Cerebellar nuclear complex (tissue), 1 donor: ENCODE measurements at places on chromosomes 2 and 18.

DNA sequence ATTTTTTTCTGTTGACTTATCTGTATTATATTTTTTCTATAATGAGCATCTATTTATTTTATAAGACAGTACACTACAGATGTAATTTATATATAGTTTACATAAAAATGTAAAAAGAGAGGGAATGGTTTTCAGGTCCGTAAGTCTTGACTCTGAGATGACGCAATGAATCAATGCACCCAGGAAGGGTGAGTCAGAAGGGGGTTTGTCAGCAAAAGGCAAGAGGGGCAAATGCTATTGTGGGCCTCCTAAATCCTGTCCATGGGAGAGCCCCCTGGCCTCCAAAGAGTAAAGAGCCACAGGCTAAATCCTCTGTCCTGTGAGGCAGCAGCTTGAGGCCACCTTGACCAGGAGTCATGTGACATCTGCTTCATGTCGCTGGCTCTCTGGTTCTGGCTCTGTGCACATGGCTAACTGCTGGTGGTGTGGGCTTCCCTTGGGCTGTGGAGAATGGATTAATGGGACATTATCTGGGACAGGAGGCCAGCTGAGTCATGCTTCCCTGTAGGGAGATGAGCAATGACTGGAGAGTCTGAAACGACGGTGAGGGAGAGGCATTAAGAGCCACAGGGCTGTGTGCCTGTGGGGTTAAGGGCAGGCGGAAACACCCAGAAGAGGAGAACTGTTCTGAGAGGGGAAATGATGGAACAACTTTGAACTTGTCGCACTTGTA, 22.8 kb upstream of the ASB18 start:
- DNase-seq: no peak

DNA sequence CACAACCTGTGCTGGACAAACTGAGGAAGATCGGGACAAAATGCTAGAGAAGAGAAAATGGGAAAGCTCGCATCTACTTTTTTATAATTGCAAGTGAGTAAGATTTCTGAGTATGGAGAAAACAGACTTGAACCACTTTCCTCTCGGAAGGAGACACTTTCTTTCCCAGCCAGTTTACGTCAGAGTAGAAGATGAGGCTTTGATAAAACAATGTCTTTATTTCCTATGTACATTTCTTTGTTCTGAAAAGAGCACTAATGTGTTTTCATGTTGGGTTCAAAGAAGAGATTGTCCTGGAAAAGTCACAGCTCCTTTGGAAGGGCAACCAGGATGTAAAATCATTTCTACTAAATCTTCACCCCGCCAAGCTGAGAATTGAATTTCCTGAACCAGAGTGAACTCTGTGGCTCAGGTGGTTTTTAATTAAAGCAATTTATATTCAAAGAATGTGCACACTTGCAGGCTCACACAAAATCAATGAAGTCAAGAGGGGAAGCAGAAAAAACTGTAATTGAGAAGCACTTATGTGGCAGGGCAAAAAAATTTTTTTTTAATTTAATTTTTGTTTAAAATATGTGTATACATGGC, 23.4 kb upstream of the ITGA6 start:
- no peak for DNase-seq

DNA sequence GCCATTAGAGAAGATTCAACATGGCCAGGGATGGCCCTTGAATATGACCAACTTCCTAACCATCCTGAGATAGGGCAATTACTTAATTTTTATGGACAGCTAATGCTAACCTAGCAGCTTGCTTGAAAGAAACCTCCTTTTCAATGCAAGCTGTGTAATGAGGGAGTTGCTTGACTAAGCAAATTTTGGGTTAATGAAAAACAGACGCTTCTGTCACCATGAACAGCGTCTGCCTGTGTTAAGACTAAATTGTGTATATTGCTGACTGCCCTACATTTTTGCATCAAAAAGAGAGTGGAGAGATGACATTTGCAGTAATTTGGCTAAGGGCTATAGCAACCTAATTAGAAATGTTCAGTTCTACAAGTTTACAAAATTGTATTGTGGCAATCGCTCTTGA, 319.2 kb upstream of the LRATD1 start:
- no peak for DNase-seq

GRCh38 chr2:26001743-26002351, 19.6 kb upstream of the KIF3C start:
- peak; percentile 82 for DNase-seq

DNA sequence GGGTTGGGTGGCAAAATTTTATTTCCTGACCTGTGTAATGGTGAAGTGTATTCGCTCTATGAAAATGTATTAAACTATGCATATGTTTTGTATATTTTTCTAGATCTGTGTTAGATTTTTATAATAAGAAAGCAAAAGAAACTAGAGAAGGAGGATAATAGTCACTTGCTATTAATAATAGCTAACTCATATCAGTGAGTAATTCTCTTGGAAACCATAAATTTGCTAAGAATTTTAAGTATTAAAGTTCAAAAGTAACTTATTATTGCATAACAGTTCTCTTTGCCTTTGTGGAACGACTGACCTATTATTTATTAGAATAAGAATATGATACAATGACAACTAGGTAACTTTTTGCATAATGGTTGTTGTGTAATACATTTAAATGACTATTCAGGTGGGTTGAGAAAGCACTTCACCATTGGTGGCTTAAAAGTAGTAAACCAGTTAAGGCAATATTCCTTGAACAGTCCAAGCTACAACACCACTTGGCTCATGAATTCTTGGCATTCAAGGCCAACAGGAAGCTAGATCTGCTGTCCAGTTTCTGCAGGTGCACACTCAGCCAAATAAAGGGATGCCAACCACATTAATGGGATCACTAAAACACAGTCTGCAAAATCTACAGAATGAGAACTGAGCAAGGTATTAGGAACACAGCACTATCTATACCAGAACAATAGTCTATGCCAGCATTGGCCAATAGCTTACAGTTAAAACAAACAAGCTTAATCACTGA, 921.3 kb downstream of the CPS1 start:
- DNase-seq: peak; percentile 84

DNA sequence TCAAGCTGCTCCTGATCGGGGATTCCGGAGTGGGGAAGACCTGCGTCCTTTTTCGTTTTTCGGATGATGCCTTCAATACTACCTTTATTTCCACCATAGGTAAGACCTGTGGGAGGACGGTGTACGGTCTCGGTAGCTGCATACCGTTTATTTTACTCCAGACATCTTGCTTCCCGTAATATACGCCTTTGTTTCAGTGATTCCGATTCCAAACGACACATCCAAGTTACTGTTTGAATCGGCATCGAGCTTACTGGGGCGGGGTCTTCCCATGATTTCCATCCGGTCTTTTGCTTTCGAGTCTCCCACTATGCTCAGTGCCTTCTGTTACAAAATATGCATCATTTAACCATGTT, 731 bp downstream of the RAB10 start:
- DNase-seq: no peak

DNA sequence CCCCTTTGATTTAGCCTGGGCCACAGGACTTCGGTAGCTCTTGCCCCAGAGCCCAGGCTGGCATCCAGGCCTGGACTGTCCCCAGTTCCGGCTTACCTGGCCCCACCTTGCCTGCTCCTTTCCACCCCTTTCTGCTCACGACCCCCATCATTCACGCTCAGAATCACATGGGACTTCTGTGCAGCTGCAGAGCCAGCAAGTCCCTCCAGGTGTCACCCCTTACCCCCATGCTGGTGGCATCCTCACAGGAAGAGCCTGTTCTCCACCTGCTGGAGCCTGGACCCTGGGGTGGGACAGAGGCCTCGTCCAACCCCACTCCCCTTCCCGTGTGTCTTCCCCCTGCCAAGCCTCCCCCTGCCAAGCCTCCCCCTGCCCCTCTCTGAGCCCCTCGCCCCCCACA, 7.9 kb upstream of the KCNIP3 start:
- no peak for DNase-seq

DNA sequence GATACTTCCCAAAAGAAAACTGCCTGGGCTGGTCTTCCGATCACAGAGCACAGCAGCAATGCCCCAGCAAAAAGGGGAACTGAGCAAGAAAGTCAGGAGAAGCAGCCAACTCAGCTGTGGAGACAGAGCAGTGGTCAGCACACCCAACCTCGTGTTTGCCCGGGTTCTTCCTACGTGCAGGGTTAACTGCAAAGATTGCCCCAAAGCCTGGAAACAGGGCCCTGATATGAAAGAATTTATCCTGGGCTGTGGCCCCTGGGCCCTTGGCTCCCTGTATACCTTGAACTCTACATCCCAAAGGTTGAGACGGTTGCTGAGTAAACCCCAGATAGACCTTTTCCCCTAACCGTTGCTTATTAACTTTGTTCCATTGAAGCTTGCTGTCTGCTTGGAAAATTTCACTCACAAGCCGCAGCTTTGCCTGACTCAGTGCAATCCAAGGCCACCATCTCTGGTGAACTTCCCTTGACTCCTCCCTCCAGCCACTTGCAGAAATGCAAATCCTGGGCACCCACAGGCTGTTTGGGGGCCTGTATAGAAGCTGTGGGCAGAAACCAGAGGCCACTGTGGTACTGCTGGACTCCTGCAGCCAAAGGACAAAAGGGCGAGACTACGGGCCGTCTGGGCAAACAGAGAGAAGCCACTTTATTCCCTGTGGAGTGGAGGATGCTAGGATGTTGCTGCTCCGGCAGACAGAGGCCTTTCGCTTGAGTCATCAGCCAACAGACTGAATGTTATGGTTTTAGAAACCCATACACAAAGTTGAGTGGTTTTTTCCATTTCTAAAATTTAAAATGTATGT, 18.2 kb downstream of the NRP2 start:
- DNase-seq: no peak

- no peak for DNase-seq
Measured at GRCh38 chr2:188032786-188033185, 258.9 kb upstream of the GULP1 start.

DNA sequence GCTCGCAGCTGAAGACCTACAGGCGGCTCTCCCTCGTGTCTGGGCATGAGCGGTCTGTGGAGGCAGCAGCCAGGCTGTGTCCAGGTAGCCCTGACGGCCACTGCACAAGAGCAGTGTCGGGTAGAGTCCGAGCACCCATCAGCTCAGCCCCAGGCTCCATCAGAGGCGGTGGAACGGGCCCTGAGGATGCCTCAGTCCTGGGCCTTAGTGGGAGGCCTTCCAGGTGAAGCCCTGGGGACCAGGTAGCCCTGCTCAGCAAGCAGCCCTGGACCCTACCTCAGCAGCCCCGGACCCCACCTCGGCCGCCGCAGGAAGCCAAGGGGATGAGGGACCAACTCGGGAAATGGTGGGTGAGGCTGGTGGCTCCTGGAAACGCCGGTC, 21.3 kb upstream of the KLF11 start:
- DNase-seq: no peak

DNA sequence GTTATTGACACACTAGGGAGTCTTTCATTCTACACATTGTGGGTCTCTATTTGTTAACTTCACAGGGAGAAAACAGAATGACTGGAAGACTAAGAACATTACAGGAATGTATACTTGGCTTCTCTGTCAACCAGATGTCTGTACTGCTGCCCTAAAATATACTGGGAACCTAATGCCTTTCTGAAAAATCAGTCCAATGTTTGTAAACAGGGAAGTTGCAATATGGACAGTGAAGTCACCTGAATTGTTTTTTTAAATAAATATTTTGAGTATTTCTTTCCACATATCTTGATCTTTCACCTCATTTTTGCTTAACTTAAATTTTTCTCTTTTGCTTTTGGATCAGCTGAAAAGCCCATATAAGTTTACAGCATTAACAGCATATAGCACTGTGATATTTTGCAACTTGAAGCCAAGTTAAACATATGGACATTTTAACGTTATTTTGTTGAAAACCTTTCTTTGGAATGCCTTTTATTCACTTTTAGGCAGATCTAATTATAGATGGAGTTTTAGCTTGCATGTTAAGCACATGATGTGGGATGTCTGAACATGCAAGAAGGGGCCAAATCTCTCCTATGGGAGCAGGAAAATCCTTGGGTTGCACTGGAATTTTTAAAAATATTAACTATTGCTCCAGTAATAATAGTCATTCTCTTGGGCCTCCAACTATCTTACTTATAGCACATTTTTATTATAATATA, 137.7 kb upstream of the TWIST2 start:
- DNase-seq: no peak

- no peak for DNase-seq
Measured at GRCh38 chr2:15779381-15780041, 160.8 kb upstream of the MYCN start.

GRCh38 chr2:230400454-230400853, 15.5 kb upstream of the SP100 start:
- no peak for DNase-seq

DNA sequence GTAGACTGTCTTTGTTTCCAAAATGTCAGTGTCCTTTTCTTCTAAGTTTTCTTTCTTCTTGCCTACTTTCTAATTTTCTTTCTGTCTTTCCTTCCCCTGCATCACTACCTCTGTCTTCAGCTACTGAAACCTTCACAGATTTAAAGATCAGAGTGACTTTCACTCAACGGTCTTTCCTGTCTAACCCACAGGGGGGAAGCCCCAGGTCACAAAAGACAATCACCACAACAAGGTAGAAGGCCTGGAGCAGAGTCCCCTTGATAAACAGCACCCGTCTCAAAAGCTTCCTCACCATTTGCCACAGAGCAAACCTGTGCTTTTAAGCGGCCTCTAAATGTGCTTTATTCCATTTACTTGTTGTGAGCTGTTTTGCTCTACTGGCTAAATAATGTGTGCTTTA, 665.4 kb downstream of the BCL11A start:
- DNase-seq: no peak

- DNase-seq: no peak
Measured at GRCh38 chr2:219836647-219837177, 209.3 kb downstream of the SLC4A3 start.

DNA sequence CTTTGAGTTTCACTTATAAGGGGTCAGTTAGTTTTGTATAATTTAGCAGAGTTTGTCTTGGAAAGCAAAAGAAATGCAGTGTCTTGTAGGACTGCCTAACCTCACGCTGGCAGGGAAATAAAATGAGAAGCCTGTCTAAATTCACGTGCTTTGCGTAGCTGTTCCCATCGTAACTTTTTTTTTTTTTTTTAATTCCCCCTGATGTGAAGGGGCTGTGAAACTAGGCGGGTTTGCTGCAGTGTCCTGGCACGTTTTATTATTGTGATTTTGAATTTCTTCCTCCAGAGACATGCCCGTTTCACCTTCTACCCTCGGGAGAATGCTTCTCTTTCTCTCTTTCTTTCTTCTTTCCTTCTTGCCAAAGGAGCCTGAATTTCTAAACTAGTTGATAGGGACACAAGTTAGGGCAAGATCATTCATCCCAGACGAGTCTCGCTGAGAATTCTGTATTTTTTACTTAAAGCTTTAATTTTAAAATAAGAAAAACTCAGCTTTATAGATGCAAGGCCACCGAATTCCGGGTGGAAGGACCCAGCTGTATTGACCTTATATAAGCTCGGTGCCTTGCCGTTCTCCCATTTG, 2.3 kb downstream of the MEIS1 start:
- no peak for DNase-seq

GRCh38 chr2:232563580-232563979, 13.1 kb downstream of the EIF4E2 start:
- no peak for DNase-seq

DNA sequence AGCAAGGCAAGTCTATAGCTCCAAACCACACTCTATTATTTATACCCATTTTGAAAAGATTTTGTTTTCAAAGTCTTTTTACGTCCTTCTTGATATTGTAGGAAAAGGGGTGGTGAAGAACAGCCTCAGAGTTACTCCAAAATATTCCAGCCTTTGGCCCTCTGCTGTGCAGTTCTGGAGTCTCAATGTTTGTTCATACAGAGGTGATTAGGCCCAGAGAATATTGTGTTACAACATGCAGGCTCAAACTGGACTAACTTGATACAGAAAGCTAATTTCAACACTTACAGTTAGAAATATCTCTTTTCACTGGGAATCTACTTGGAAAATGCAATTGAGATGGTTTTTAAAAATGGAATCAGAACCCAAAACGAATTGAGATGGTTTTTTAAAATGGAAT, 40.4 kb upstream of the SLC25A52 start:
- DNase-seq: no peak
